ENCODE measurements at places on chromosomes 12 and 14.

- no peak for DNase-seq
Measured at GRCh38 chr12:21764950-21765349, 9.6 kb downstream of the KCNJ8 start.

DNA sequence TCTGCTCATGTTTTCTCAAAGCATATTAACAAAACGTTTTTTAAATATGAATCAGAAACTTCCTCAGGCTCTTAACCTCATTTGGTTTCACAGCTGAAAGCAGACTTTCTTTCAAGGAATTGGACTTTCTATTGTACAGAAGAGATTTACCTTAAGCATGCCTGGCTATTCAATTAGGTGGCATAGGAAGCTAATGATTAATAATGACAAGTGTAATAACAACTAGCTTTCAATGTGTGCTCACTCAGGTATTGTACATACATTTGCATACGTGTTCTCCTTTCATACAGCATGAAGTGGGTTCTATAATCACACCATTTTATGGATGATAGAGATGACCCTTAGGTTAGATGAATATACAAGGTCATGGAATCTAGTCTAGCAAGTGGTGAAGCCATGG lies 115.7 kb downstream of the ANO6 start:
- no peak for DNase-seq

DNA sequence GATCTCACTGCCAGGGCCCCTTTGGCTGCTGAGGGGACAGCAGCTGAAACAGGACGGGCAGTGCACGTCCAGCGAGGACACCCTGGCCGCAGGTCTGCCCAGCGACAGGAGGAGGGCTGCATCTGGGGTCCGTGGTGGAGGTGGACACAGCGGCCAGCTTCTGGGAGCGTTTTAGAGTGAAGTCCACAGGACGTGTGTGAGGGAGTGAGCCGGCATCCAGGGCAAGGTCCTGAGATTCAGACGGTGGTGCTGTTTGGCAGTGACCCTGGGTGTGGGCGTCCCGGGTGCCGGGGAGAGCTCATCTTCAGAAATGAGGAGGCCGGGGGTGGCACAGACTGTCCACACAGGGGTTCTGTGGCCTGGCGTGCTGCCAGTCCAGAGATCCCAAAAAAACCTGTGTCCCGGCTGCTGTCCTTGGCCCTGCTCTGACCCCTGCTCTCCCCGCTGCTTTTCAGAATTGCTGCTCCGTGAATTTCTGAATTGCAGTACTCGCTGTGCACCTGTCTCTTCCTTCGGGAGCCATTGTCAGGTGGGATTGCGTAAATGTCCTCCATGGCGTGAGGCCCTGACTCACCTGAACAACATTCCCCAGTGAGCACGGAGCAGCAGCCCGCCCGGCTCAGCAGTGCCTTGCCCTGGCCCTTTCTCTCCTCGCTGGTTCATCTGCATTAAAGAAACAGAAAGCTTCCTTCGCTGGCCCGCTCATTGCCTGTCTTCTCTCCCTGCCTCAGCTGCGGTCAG lies 183.5 kb upstream of the C14orf180 start:
- no peak for DNase-seq

GRCh38 chr12:18706798-18707197 lies 31.0 kb downstream of the PLCZ1 start:
- DNase-seq = no peak

- no peak for DNase-seq
Measured at GRCh38 chr12:57835366-57836288, 10.9 kb downstream of the CTDSP2 start.

GRCh38 chr12:99498756-99499155 lies 148.8 kb upstream of the GARIN6 start:
- DNase-seq = no peak

DNA sequence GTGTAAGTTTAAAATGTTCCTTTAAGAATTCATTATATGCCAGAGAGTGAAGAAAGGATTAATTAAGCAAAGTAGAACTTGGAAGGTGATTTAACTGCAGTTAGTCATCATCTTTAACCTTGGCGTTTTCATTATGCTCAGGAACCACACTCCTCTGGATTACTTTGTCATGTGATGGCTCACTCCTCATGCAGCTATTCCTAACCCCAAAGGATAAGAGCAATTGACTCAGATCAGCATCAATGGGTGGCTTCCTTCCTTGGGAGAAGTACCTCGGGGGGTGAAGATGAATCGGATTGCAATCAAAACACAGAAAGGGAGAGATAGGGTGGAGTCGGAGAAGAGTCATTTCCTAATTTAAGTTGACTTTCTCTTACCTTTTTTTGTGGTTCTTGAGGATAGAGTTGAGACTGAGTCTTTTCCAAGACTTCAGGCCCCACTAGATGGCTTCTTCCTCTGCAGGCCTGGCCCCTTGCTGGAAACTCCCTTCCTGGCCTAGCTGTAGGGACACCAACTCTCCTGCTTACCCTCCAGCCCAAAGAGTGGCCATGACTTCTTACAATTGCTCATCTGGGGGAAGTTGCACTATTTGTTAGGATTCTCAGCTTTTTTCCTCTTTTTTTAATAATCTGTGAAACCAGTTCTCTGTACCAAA lies 238.6 kb upstream of the DDHD1 start:
- DNase-seq = no peak

- DNase-seq = no peak
Measured at GRCh38 chr12:112574896-112575558, 156.3 kb downstream of the PTPN11 start.

DNA sequence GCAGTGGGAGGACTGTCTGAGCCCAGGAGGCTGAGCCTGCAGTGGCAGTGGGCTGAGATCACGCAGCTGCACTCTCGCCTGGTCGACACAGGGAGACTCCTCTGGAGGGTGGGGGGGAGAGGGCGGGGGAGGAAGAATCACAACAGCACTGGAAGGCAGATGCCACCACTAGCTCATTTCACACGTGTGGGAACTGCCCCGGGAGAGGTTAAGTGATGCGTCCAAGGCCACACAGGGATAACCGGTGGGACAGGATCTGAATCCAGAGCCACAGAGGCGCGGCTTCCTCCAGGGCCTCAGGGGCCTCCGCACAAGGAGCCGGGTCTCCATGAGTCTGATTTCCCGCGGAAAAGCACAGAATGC lies 20.8 kb downstream of the STX2 start:
- no peak for DNase-seq

DNA sequence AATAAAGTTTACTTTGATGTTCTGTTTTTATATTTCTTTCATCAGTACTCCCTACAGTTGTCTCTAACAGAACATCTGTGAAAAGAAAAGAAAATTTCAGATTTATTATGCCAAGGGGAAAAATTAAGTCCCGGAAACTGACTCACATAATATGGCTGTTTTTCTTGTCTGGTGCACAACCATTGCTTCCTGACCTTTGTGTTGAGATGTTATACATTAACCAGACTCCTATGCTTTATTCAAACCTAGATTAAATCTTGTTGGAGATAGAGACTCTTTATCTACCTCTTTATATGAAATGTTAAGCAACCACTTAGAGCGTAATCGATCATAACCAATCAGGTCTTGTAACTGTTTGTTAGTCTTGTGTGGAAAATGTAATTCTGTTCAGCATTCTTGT lies 37.6 kb upstream of the BICD1 start:
- no peak for DNase-seq

DNA sequence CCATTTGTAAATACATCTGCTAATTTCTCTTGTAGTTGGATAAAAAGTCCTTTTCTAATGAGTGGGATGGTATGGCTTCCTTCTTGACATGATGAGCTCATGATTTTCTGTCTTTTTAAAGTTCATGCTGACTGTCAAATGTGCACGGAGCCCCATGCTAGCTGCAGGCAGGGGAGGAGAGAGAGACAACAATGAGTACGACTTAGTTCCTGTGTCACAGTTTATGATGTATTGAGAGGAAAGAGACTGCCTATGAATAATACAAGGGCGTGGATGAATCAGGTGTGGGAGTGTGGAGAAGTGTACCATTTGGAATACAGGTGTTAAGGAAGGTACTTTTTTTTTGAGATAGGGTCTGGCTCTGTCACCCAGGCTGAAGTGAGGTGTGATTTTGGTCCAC lies 10.7 kb upstream of the TBC1D30 start:
- no peak for DNase-seq

GRCh38 chr12:107356266-107356936 lies 263.1 kb upstream of the CRY1 start:
- DNase-seq = no peak

DNA sequence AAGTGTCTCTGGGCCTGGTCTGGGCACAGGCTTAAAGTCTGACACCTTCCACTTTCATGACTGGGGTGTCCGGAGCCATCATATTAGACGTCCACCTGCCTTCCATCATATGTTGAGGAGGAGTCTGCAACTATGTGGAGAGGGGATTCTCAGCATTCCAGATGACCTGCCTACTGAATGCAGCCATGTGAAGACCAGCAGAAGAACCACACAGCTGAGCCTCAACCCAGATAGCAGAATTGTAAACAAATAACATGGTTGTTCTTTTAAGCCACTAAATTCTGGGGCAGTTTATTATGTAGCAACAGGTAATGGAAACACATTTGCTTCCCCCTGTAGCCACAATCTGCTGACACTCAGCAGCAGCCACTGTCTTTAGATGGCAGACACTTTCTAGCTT lies 4.0 kb upstream of the SLC15A4 start:
- no peak for DNase-seq

- DNase-seq = no peak
Measured at GRCh38 chr12:110234331-110234751, 46.7 kb upstream of the ATP2A2 start.

- DNase-seq = no peak
Measured at GRCh38 chr14:52862632-52863333, 71.4 kb upstream of the GNPNAT1 start.

DNA sequence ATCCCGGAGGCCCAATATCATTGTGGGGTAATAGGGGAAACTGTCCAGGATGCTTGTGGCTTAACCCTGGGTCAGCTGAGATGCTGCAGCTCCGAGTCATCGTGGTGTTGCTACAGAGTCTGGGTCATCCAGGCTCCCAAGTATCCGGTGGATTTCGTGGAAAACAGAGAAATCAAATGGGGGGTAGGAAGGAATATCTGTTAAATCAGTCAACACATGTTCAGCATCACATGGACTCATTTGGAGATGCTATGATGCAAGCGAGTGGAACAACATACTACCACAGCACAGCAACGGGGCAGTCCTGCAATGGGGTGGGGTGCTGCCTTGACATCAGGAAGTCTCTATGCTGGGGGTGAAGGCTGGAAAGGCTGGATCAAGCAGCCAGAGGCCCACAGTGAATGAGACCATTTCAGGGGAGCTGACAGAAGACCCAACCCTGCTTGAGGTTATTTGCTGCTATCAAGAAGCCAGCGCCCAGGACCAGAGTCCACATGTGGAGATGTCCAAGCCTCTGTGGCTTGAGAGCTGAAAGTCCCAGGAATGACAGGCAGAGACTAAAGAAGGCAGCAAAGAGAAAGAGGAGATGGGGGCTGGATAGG lies 22.9 kb downstream of the VDR start:
- DNase-seq = no peak

DNA sequence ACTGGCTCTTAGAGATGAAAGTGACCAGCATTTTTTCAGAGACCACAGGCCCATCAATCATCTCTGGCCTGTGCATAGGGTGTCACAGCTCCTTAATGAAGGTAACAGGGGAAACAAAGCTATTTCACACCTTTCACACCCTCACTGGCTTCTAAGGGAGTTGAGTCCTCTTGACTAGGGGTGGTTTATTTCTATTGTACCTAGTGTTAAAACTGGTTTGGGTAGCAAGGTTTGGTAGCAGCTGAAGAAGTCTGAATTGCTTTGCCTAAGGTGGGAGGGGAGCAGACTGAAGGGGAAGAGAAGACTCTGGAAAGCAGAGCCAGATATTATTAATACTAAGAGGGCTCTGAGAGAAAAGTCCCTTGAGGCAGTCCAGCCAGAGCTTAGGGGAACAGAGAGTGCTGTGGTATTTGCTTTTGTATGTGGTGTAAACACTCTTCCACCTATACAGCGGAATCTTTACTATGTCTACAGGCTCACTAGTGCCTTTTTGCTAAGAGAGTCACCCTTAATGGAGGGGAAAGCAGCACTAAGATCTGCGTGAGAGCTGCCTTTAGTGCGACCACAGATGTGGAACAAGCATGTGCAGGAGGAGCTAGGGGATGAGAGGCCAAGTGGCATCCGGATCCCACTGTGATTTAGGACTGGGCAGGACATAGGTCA lies 95.8 kb downstream of the STXBP6 start:
- peak; percentile 78 for DNase-seq

DNA sequence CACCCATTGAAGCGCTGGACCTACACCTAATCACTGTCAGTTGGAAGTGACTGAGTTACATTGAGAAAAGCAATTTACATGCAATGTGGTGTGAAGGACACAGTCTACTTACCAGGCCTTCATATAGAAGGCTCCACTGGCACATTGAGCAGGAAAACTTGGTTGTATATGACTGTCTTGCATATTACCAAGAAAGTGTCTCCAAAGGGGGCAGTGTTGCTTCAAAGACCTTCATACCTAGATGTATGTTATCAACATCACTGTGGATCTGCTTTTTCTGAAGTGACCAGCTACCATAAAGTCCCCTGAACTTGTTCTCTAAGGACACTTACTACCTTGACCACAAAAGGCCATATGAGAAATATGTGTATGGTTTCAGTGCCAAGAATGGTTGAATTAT lies 64.1 kb downstream of the NELL2 start:
- no peak for DNase-seq

DNA sequence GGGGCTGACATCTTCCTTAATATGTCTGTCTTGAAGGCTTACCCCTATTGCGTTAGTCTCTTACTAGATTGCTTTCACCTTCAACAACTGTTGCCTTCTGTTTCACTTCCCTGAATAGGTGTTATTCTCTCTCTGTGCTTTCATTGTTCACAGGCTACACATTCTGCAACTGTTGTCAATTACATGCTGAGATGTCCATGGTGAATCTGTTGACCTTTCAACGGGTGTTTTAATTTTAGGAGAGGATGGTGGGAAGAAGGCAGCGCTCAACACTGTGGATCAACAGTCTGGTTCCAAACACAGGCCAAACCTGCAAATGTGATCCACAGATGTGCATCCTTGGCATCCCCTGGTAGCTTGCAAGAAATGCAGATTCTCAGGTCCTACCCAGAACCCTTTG lies 101.9 kb downstream of the DACT1 start:
- DNase-seq = no peak

GRCh38 chr12:12560587-12561370 lies 1.9 kb downstream of the DUSP16 start:
- DNase-seq = peak; percentile 85

- no peak for DNase-seq
Measured at GRCh38 chr14:30125322-30125979, 197.8 kb upstream of the PRKD1 start.
